ENCODE measurements at places on chromosomes 5 and 9. TPM values are rescaled to one million over a fixed set of nuclear protein-coding genes. Genes with fewer than 3 reads are reported as not detected.

DNA sequence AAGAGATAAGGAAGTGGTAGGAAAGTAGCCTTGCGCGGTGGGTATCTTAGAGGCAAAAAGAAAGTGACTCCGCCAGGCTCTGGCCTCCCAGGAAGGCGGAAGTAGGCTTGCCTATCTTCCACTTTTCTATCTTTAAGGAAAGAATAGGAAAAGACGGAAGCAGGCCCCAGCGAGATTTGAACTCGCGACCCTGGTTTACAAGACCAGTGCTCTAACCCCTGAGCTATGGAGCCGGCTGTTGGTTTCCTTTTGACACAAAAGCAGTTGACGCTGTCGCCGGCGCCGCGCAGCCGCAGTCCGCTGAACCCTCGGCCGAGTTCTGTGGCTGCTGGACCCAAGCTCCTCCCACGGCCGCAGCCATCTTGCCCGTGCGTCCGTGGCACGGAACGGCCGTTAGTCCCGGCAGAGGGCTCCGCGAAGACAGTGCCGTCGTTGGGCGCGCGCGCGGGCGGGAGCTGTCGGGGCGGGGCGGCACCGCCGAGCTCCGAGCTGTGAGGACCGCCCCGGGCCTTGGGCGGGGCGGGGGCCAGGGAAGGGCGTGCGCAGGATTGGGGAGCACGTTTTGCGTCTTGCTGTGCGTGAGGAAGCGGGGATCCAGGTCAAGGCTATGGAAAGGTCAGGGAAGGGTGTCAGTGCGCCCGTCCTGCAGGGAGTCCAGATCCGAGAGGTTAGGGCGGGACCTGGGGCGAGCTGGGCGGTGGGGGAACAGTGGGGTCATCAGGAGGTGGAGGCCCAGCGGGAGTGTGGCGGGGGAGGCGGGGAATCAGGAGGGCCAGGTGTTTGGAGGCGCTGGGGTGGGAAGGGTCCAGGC lies 13.3 kb downstream of the TRIM7 start:
- peak overlapping the region; percentile 87 for H3K4me3 ChIP-seq
- peak overlapping the region; percentile 77 for H3K27ac ChIP-seq
- no peaks in the 10 kb centered on the region for H3K36me3 ChIP-seq
- no peaks in the 10 kb centered on the region for H3K4me1 ChIP-seq
- peak; percentile 98 for DNase-seq

The OSTF1 gene
- total RNA-seq, result 42.4 TPM

The C9orf153 gene
- not detected for total RNA-seq

The OTP gene
- total RNA-seq, result not detected

The FGD3 gene
- total RNA-seq, result not detected

The UBAP2 gene
- total RNA-seq, result 13.0 TPM

GRCh38 chr9:81224166-81225081 lies 464.9 kb downstream of the TLE1 start:
- no peak overlapping the region for H3K27ac ChIP-seq
- no peak overlapping the region for H3K4me3 ChIP-seq
- H3K27me3 ChIP-seq, result no peaks in the 10 kb centered on the region
- no peaks in the 10 kb centered on the region for H3K36me3 ChIP-seq

The PDCD1LG2 gene
- 36.8 TPM for total RNA-seq

GRCh38 chr9:38023661-38024035 lies 45.4 kb downstream of the SHB start:
- H3K4me1 ChIP-seq, result peaks cover 59% of the 10 kb centered on the region
- no peaks in the 10 kb centered on the region for H3K27me3 ChIP-seq
- no peak for DNase-seq
- H3K27ac ChIP-seq, result peak overlapping the region; percentile 93
- H3K36me3 ChIP-seq, result no peaks in the 10 kb centered on the region

DNA sequence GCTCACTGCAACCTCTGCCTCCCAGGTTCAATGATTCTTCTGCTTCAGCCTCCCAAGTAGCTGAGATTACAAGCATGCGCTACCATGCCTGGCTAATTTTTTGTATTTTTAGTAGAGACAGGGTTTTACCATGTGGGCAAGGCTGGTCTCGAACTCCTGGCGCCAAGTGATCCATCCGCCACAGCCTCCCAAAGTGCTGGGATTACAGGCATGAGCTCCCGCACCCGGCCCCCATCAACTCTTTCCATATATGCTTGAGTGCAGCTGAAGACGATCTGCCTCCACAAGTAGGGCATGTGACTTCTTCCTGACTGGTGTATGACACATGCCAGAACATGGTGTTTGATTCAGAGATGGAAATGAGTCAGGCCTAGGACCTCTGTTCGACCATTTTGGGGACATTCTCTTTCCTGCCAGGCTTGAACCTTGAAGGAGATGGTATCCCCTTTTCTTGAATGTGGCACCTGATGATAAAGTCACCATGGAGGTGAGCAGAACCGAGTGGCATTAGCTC lies 7.5 kb upstream of the CNOT6 start:
- H3K4me1 ChIP-seq, result no peaks in the 10 kb centered on the region
- H3K4me3 ChIP-seq, result no peak overlapping the region
- no peaks in the 10 kb centered on the region for H3K27me3 ChIP-seq
- DNase-seq, result peak; percentile 43

- DNase-seq, result no peak
- H3K4me1 ChIP-seq, result no peaks in the 10 kb centered on the region
- H3K4me3 ChIP-seq, result no peak overlapping the region
- no peaks in the 10 kb centered on the region for H3K36me3 ChIP-seq
Observed at GRCh38 chr5:178349075-178349511, 116.5 kb upstream of the PHYKPL start.

The GARIN3 gene
- total RNA-seq, result not detected

DNA sequence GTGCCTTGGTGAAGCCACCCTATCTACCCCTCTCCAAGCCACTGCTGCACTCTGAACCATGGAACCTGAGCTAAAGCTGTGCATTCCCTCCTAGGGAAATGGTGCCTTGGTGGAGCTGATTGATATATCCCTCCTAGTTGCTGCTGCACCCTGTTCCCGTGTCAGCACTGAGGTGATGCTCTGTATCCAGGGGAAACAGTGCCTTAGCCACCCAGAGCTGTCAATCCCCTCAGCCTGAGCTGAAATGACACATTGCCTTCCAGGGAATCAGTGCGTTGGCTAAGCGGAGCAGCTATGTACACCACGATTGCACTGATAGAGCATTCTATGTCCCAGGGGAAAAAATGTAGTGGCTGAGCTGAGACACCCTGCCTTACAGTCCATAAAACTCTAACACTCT lies 257.0 kb downstream of the TMEM232 start:
- no peaks in the 10 kb centered on the region for H3K4me1 ChIP-seq
- DNase-seq, result no peak
- H3K4me3 ChIP-seq, result no peak overlapping the region
- H3K27ac ChIP-seq, result no peak overlapping the region
- H3K27me3 ChIP-seq, result no peaks in the 10 kb centered on the region

- no peak overlapping the region for H3K4me3 ChIP-seq
- no peaks in the 10 kb centered on the region for H3K27me3 ChIP-seq
- peak; percentile 3 for DNase-seq
- H3K27ac ChIP-seq, result no peak overlapping the region
- no peaks in the 10 kb centered on the region for H3K4me1 ChIP-seq
- H3K36me3 ChIP-seq, result no peaks in the 10 kb centered on the region
Observed at GRCh38 chr5:95178046-95178651, 106.7 kb downstream of the MCTP1 start.

DNA sequence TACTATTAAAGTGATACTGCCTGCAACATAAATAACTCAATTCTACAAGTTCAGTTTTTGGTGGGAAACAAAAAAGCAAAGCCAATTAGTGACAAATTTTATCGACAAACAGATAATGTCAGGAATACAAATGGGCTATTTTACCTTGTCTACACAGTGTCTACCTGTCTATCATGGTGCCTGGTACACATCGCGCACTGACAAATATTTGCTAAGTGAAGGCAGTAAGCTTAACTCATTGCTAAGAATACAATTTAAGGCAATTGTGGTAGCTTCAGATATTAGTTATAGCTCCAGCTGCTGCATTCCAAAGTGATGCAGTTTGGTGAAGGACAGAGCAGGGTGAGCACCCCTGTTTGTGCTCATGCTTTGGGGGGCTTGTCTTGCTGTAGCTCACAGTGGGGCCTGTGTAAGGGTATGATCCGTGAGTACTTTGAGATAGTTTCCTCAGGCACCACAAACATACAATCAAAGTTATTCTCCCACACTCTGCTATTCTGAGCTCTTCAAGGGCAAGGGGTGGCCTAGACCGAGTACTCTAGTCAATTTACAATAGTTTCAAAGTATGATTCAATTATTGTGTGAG lies 24.7 kb downstream of the ELL2 start:
- peaks cover 86% of the 10 kb centered on the region for H3K36me3 ChIP-seq
- H3K4me3 ChIP-seq, result no peak overlapping the region
- peaks cover 84% of the 10 kb centered on the region for H3K4me1 ChIP-seq
- H3K27ac ChIP-seq, result 0 out of 2 replicates have a peak overlapping the region, but pooled peaks have one; percentile 18
- DNase-seq, result no peak
- no peaks in the 10 kb centered on the region for H3K27me3 ChIP-seq

The LARP1 gene
- total RNA-seq, result 59.9 TPM

The CTXN3 gene
- not detected for total RNA-seq

The PCDHB6 gene
- total RNA-seq, result 0.22 TPM

The FLT4 gene
- total RNA-seq, result 0.76 TPM

The SLC12A7 gene
- total RNA-seq, result 1.6 TPM

GRCh38 chr9:133778336-133779013 lies 40.3 kb upstream of the SARDH start:
- H3K36me3 ChIP-seq, result peaks cover 10% of the 10 kb centered on the region
- H3K4me1 ChIP-seq, result no peaks in the 10 kb centered on the region
- no peaks in the 10 kb centered on the region for H3K27me3 ChIP-seq
- no peak for DNase-seq
- no peak overlapping the region for H3K4me3 ChIP-seq
- H3K27ac ChIP-seq, result no peak overlapping the region

The BTNL9 gene
- not detected for total RNA-seq

DNA sequence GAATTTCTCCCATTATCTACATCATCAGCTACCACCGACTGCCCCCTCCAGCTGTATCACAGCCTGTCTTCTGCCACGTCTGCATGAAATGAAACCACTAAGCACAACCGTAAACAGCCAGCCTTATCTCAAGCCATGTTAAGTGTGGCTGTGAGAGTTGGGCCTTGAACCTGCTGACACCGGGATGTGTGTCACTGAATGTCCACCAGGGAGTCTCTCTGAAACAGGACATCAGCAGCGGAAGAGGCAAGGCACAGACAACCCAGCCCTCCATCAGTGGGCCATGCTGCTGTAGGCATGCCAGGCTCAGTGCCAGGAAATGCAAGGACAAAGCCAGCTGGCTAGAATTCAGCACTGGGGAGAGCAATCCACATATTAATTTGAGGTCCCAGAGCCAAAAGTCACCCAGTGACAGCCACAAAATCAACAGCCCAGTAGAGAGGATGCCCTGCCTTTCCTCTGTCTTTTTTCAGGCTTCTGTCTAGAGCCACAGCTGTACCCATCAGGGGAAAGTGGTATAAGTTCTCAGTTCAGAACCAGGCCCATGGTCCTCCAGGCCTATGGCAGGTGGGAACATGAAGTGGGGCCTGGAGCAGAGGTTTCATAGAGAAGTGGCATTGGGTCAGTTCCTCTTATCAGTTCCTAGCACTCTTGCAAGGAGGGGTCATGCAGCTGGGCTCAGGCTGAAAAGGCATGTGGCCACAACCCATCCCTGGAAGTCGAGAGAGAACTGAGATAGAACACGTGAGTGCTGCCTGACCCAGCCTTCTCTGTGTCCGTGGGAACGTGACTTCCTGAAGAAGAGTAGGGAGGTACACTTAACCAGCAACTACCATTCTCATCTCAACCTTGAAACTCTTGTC lies 199.4 kb downstream of the ESM1 start:
- H3K4me3 ChIP-seq, result no peak overlapping the region
- H3K36me3 ChIP-seq, result no peaks in the 10 kb centered on the region
- no peak overlapping the region for H3K27ac ChIP-seq
- no peaks in the 10 kb centered on the region for H3K27me3 ChIP-seq
- peak; percentile 33 for DNase-seq

The BTNL8 gene
- not detected for total RNA-seq

DNA sequence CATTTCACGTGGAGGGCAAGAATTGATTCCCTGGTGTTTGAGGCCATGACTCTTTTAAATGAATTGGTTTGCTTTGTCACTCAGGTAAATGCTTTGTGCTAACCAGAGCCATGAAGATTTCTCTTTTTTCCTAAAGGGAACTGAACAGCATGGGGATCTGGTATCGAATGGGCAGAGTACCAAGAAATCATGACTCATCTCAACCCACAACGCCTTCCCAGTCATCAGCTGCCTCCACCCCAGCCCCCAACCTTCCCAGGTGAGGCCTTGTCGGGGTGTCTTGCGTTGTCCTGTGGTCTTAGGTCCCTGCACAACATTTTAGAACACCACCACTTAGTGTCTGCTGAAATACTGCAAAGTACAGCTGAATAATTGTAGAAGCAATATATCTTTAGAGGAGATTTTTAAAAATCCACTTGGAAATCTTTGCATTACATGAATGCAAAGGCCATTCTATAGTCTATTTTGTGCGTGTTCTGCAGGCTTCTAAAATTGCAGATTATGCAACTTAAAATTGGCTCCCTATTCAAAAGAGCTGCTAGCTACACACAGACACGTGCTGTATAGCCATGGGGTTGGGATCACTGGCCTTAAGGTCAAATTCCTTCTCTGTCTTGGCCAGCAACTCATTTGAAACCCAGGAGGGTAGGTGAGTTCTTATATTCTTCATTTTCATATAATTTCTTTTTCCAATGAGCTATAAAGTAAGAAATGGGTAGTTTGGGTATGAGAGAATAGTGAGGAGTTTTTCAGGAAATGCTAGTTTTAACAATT lies 69.0 kb downstream of the MVB12B start:
- H3K4me3 ChIP-seq, result no peak overlapping the region
- H3K27me3 ChIP-seq, result no peaks in the 10 kb centered on the region
- H3K27ac ChIP-seq, result no peak overlapping the region
- H3K36me3 ChIP-seq, result no peaks in the 10 kb centered on the region
- peaks cover 6% of the 10 kb centered on the region for H3K4me1 ChIP-seq
- peak; percentile 54 for DNase-seq

The ADAMTSL1 gene
- 255 TPM for total RNA-seq

The STPG3 gene
- total RNA-seq, result not detected

DNA sequence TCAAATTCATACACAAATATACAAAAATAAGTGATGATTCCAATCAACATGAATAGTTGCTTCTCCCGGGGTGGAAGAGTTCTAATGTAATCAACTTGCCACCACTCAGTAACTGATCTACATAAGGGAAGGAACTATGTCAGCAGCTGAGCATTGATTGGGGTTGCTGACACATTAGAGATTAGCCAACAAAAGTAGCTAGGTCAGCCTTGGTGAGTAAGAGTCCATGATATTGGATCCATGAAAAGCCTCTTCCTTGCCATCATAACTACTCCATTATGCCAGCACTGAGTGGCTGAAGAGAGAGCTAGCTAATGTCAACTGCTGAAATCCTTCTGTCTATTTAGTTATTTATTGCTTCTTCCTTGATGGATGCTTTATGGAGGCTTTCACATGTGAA lies 309.8 kb downstream of the NFIB start:
- DNase-seq, result no peak
- H3K27me3 ChIP-seq, result peaks cover 34% of the 10 kb centered on the region
- H3K4me1 ChIP-seq, result no peaks in the 10 kb centered on the region
- no peak overlapping the region for H3K4me3 ChIP-seq
- H3K27ac ChIP-seq, result no peak overlapping the region
